ENCODE measurements at places on chromosomes 1 and 21.

- no peak for DNase-seq
These were observed 64.7 kb upstream of the LPGAT1 start for GRCh38 chr1:211895126-211895759.

DNA sequence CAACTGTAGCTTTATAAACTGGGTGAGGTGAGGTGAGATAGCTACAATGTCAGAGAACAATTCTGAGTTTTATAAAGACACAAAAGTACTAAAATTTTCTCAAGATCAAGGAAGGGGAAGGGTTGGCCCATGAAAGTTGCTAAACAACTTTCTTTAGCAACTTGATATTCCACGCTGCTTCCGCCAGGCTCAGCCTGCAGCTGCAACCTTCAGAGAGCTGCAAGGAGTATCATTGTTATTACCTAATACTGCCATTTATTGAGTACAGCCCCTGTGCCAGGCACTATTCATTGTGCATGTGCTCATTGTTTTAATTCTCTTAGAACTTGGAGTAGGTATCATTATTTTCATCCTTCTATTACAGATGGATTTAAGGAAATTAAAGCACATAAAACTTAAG, 34.1 kb upstream of the SUCO start:
- DNase-seq = no peak

DNA sequence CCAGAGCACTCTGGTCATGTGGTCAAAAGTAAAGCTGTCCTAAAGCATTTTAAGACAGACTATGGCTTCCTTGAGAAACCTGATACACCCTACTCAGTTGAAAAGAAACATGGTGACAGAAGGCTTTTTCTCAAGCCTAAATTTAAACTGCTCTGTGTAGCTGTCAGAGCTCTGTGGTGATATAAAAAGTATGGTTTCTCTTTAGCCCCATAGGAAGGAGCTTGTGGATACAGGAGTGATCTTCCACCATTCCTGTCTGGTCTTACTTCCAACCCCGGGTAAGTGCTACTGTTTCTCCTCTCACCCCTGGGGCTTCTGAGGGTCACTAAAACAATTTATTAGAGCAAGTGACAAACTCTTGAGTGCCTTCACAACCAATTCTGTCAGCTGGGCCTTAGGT, 8.5 kb downstream of the TP53BP2 start:
- peak; percentile 30 for DNase-seq

- no peak for DNase-seq
These were observed 24.6 kb downstream of the PRDM15 start for GRCh38 chr21:41854426-41854995.

DNA sequence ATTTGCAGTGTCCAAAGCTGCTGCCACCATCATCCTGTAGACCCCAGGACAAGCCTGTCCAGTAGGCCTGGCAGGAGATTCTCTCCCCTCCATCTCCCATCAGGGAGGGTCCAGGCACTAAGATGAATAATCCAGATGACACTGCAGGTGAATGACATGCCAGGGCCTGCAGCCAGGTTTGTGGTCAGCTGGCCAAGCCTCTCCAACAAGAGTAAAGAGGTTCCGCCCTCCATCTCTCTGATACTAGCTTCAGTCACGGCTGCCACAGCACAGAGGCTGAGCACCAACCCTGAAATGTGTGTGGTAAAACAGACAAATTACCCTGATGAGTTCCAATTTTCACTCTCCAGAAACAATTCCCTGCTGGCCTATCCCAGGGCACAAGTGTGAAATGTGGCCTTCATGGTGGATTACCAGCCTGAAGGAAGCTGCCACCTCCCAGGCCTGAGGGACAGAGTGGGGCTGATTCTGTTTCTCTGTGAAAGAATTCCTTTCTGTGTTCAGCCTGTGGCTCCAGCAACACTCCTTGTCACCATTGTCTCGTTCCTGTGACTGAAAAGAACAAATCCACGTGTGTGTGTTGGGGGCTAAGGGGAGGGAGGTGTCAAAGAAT, 19.9 kb upstream of the LHX4 start:
- DNase-seq = no peak

DNA sequence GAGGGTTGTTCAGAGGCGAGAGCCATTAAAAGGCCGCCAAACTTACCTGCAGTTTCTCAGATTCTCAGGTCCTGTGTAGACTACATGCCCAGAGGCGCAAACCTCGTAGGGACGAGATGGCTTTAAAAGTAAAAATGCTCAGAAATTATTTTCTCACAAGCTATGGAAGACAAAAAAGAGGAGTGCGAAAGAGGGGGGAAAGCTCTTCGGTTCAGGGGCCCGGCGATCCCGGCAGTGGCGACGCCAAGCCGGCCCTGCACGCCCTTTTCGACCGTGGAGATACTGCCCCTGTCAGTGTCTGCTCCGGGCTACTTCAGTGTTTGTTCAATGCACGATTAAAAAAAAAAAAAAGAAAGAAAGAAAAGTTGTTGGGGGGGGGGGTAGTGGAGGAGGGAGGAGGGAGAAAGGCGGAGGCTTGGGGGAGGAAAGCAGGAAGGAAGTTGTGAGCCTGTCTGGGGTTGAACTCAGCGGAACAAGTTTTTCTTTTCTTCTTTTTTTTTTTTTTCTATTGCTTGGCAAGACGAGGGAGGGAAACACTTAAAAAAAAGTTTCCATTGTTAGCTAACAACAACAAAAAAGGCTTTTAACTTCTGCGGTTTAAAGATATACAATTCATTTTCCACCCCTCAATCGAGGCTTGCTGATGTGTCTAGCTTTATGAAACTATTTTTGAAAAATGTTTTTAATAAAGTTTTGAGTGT, at the start of gene ITPKB:
Gene ITPKB (minus strand): TSS at position 288 of the 701 bp plus-strand sequence. CDS start 1,824 bp downstream, outside the sequence.
- DNase-seq = no peak

DNA sequence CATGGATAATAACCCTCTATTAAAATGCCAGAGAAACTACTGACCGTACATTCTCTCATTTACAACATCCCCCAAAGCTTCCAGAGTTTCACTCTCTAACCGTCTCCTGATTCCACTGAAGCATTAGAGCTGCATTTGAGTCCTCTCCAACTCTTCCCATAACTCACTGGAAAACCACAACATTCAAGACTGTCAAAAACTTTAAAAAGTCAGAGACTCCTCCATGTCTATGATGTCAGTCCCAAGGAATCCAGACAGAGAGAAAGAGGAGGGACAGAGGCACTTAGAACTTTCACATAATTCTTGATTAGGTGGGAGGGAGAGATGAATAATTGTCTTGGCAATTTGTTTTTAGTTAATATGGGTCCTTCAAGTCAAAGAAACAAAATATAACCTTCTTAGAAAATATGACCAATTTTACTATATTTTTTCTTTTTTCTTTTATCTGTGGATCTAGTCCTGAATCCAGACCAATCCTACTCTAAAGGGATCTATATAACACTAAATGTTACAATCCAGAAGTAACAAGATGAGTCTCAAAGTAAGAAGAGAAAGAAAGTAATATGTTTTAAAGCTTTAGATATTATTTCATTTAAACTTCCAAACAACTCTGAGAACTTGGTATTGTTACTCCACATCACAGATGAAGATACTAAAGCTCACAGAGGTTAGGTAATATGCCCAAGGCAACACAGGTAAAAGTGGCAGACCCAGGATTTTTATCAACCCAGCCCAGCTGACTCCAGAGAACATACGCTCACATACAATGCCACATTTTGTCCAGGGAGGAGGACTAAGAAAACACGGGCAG, 23.8 kb downstream of the OTUD7B start:
- DNase-seq = no peak

GRCh38 chr1:146032631-146033219, 11.2 kb upstream of the HJV start:
- peak; percentile 56 for DNase-seq

- peak; percentile 41 for DNase-seq
These were observed 145.5 kb downstream of the TBX15 start for GRCh38 chr1:118842452-118843201.

DNA sequence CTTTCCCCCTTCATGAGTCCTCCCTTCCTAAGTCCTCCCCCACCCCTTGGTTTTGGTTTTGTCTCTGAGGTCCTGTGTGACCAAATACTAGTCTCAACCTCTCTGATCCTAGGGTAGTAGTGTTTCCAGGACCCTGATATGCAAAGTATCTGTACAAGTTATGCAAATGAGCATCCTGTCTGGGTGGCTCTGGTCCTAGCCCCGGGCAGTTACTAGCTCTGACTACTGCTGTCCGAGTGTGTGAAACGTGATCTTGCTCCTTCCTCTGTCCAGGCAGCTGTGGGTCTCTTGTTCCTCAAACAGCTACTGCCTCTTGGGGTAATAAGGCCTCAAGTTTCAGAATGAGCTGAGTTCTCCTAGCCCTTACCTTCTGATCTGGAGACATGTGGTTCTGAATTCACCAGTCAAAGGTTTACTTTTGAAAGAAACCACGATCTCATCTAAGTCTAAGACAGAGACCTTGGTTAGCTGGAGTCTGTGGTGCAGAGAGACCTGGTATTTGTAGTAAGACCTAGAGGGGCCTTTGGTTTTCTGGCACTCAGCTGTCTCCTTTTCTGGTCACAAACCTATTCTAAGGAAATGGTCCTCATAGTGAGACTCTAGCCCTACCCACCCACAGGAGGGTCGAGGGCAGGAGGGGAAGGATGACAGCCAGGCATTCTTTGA, 31.0 kb upstream of the IL19 start:
- no peak for DNase-seq

GRCh38 chr1:66261364-66261763, 272.6 kb upstream of the SGIP1 start:
- DNase-seq = no peak

DNA sequence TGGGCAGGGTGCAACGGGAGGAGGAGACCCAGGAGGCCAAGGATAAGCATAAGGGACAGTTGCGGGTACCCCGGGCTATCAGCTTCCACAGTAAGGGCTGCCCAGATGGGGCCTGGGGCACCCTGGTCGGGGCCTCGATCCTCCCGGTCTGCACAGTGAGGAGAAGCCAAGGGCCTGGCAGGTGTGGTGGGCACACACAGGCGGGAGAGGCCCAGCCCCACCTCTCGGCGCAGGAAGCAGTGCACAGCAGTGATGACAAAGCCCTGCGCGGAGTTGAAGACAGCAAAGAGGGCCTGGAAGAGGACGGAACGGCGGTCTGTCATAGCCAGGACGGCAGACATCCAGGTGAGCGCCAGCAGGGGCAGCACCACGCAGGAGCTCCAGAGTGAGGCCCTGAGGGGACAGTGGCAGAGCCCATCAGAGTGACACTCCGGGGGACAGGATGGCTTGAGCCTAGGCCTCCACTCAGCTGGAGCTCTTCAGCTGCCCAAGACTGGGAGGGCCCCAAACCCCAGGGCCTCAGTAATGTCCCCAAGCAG, 29.0 kb upstream of the COL16A1 start:
- no peak for DNase-seq

- no peak for DNase-seq
These were observed 5.2 kb downstream of the DIO1 start for GRCh38 chr1:53899206-53899628.

GRCh38 chr1:67217417-67217816, 51.2 kb downstream of the IL23R start:
- DNase-seq = no peak

DNA sequence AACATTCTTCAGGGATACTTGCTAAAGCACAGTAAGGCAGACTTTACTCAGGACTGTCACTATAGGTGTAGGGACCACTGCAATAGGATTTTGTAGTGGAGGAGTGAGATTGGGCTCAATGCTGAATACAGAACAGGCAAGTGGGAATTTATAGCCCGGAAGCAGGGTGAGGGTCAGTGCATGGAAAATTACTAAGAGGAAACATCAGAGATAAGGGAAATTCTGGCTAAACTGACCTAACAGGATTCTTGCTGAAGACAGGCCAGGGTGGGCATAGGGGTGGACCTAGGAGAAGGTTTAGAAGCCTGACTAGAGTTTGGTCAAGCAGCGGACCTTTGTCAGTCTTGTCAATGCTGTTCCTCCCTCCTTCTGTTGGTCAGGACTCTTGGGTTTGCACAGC, 20.8 kb upstream of the ZNF362 start:
- no peak for DNase-seq

DNA sequence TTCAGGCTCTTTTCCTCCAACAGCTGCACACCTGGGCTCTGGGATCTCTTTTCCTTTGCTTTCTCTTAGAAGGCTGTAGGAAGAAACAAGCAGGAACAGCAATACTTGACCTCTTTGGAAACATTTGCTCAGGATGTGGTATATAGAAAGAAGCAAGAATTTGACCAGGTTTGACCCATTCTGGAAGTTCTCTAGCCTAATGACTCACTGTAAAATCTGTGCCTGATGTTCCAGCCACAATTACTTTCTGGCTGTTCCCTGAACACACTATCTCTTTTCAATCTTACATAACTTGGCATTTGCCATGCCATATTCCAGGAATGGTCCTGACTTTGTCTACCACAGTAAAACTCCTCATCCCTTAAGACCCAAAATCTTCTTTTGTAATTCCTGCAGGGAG, 419.9 kb upstream of the DAB1 start:
- DNase-seq = no peak

GRCh38 chr1:109912873-109913272, 2.2 kb downstream of the CSF1 start:
- DNase-seq = no peak

DNA sequence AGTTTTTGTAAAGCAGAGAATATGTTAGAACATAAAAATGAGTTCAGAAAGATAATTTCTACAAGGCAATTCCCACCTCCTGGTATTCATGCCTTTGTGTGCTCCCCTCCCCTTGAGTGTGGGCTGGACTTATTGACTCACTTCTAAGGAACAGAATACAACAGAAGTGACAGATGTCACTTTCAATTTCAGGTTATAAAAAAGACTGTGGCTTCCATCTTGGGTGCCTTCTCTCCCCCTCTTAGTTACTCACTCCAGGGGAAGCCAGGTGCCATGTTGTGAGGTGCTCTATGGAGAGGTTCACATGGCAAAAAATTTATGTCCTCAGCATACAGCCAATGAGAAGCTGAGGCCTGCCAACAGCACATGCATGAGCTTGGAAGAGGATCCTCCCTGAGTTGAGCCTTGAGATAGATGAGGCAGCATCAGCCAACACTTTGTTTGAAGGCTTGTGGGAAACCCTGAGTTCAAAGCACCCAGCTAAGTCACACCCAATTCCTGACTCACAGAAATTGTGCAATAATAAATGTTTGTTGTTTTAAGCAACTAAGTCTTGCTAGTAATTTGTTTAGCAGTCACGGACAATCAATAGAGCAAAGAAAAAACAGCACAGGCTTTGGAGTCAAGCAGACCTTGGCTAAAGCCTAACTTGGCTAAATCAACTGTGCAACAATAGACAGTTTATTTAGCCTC, 73.5 kb upstream of the NGF start:
- no peak for DNase-seq

DNA sequence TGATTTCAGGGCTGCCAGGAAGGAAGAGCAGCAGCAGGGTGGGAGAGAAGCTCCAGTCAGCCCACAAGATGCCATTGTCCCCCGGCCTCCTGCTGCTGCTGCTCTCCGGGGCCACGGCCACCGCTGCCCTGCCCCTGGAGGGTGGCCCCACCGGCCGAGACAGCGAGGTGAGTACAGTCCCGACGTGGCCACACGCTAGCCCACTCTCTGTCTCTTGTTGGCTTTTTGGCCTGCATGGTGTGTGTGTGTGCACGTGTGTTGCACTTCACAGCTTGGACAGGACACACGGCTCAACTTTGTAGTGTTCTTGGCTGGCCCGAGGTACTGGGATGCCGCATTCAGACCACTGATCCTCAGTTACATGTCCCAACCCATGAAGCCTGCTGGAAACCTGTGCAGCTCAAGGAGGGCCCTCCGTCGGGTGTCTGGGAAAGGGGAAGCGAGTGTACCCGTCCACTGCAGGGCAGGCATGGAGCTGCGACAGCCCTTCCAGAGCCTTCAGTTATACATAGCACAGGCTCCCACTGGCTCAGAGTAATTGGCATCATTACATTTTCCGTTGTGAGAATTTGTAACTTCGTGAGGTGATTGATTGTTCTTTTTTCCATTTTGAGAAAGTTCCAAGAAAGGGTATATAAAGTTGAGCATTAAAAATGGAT, 454 bp downstream of the CORT start:
- DNase-seq = no peak

Data from NCI-H524 (cell line).